Upper lobe of left lung (tissue), 6 donors: ENCODE measurements at places on chromosomes 4 and X. TPM values are rescaled to one million over a fixed set of nuclear protein-coding genes. Genes with fewer than 3 reads are reported as not detected.

DNA sequence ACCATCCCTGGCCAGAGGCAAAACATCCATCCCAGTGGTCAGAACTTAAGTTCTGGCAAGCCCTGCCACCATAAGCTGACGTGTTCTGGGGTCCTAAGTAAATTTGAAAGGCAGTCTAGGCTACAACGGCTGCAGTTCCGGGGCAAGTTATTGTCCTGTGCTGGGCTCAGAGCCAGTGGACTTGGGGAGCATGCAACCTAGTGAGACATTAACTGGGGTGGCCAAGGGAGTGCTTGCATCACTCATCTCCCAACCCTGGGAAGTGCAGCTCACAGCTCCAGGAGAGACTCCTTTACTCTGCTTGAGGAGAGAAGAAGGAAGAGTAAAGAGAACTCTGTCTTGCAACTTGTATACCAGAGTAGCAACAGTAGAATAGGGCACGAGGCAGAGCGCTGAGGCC is 425.4 kb upstream of the PITX2 start:
- DNase-seq = no peak

GRCh38 chr4:82901183-82901718 is 716 bp downstream of the THAP9 start:
- no peak for DNase-seq

- DNase-seq = no peak
Measured at GRCh38 chr4:38119668-38120385, 159.6 kb downstream of the PTTG2 start.

The CFAP47 gene
- total RNA-seq = 6.4 TPM

DNA sequence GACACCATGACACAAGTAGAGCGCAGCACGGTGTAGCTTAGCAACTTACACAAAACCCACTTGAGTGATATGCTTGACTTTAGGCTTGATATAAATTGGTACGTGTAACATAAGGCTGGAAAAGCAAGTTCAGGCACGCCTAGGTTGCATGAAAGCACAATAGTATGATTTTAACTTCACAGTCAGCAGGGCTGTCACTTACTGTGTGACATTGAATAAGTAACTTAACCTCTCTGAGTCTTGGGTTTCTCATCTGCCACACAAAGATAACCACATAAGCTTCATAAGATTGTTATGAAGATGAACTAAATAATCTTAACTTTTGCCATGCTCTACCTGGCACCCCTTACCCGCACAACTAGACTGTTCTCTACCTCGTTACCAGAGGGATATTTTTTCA is 9.5 kb downstream of the SRD5A3 start:
- no peak for DNase-seq

- no peak for DNase-seq
Measured at GRCh38 chr4:8032381-8032780, 92.7 kb upstream of the AFAP1 start.

DNA sequence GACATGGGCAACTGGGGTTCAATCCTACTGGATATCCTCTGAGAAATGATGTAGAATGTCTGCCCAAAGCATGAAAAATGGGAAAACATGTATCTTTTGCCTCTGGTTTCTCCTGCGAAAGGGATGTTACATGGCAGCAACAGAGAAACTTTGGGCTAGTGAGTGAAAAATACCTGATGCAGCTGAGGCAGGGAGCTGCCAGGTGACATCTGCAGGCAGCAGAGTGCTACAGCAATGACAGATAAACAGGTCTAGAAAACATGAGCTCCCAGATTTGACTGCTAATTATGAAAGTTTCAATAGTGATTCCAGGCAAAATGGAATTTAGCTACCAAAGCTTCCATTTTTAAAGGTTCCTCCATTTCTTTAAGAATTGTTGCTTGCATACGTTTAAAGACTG is 4.8 kb upstream of the CXCL1 start:
- DNase-seq = no peak

The IRS4 gene
- total RNA-seq = 0.30 TPM

DNA sequence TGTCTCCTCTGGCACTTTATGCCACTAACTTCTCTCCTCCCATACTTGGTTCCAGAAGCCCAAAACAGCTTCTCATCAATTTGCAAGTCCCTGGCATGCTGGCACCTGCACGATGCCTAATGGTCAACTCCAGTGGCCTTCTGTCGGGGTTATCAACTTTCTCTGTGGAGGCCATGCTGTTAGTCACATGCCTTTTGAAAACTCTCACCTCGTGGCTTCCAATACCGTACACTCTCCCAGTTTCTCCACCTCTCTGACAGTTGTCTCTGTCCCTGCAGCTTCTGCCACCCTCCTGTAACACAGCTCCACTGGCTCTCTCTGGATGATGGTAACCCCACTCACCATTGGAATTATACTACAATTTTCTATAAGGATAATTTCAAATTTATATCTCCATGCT is 324.0 kb downstream of the NR3C2 start:
- DNase-seq = no peak

The NALF2 gene
- not detected for total RNA-seq

The G6PD gene
- total RNA-seq = 105 TPM

GRCh38 chr4:152708361-152708760 is 28.6 kb upstream of the TMEM154 start:
- no peak for DNase-seq
